ENCODE measurements at places on chromosomes 1 and 21. TPM values are rescaled to one million over a fixed set of nuclear protein-coding genes. Genes with fewer than 3 reads are reported as not detected.
A peak's percentile ranks its signal among the peaks of the same experiment; 100 is the strongest.

DNA sequence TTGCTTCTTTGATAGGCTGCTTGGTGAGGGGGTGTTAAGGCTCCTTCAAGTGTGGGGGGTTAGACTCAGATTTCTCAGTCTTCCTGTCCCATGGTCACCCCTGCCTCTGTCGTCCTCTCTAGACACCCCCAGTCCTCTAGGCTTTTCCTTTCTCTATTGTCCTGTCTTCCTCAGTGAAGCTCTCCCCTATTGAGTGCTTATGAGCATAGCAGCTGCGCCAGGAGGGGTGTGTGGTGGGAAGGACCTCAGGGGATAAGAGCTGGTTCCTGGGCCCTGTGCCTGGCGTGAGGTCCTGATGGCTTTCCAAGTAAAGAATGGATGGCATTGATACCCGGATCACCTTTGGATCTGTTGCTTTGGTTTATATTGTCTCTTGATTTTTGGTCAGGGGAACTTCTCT lies 69.1 kb downstream of the DIP2A start:
- peaks cover 4% of the 10 kb centered on the region for H3K36me3 ChIP-seq
- H3K27me3 ChIP-seq = no peaks in the 10 kb centered on the region
- no peak overlapping the region for H3K4me3 ChIP-seq
- no peak for DNase-seq

GRCh38 chr1:106755682-106756406 lies 300.6 kb upstream of the PRMT6 start:
- no peaks in the 10 kb centered on the region for H3K27me3 ChIP-seq
- H3K27ac ChIP-seq = no peak overlapping the region
- no peak for DNase-seq
- H3K4me3 ChIP-seq = no peak overlapping the region
- no peaks in the 10 kb centered on the region for H3K4me1 ChIP-seq

DNA sequence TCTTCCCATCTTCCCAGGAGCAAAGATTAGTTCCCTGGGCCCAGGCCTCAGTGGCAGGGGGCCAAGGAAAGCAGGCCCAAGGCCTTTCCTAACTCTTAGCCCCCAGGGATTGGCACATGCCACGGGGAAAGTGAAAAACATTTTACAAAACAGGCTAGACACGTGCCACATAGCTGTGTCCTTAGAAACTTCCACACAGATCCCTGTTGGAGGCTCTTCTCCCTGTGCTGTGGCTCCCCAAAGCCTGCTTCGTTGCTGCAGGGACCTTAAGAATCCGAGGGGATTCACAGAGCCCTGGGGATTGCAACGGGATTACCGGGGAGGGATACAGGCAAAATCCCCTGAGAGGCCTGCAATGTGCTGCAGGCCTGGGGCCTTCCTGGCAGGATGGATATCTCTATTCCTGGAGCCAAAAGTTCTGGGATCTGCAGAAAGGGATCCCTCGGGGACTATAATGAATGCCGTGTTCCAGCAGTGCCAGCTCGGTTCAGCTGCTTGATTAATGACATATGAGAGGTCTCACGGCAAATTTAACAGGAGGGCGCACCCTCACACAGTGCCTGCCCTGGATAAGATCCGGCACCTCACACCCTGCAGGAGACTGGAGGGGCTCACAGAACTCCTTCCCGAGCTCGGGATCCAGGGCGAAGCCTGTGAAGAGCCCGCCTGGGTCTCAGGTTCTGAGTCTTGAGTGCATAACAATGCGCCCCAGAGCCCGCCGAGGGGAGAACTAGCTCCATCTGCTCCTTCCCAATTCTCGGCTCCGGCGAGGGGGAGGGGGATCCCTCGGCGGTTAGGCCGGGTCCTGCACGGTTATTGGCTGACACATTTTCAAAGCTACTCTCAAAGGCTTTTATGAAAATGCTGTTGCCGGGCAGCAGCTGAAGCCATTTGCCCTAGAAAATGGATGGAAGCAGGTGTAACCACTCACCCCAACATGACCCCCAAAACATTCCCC lies 15.3 kb upstream of the RGS8 start:
- no peaks in the 10 kb centered on the region for H3K4me1 ChIP-seq
- H3K4me3 ChIP-seq = no peak overlapping the region
- DNase-seq = no peak
- H3K27me3 ChIP-seq = peaks cover 45% of the 10 kb centered on the region
- H3K36me3 ChIP-seq = no peaks in the 10 kb centered on the region

DNA sequence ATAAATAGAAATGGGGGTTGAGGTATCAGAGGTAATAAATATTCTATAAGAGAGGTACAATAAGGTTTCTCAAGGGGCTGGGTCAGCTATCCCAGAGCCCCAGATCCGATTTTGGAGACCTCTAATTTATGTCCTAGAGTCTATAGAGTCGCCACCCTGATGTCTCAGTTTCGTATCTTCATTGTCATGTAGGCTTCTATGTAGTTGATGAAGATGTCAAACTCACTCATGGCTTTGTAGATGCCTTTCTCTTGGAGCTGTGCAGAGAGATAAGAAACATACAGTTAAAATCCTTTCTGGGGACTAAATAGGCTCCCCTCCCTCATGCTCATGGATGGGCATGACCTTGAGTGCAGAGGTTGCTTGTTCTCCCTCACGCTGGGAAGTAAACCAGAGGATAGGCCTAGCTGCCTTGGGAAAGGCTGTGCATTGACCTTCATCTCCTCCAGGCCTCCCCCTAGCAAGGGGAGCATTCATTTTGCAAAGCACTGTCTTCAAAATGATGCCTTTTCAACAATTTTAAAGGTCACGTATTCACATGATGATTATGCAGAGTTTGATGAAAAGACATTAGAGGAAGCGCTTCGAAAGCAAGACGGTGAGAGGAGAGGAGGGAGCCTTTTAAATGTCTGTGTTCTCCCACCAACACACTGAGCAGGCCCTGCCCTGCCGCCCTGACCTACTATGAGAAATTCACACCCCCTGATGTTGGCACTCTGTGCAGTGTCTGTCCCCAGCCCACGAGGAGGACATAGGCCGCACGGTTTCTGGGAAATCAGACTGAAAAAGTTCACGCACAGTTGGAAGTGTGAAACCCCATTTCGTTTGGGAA lies 1.9 kb upstream of the IL19 start:
- H3K4me1 ChIP-seq = peaks cover 77% of the 10 kb centered on the region
- peaks cover 5% of the 10 kb centered on the region for H3K36me3 ChIP-seq
- H3K27me3 ChIP-seq = peaks cover 41% of the 10 kb centered on the region
- no peak for DNase-seq
- peak overlapping the region; percentile 76 for H3K27ac ChIP-seq
- peak overlapping the region; percentile 47 for H3K4me3 ChIP-seq

The SMYD3 gene
- total RNA-seq = 18.1 TPM

The FLVCR1 gene
- total RNA-seq = 17.1 TPM

All from activated CD8-positive, alpha-beta memory T cell treated with anti-CD3 and anti-CD28 coated beads, Interleukin-2, amount 10 ng/mL, durations not matched to agents 7 days and 5 days (primary cell).